ENCODE measurements at places on chromosomes 5 and 9. TPM values are rescaled to one million over a fixed set of nuclear protein-coding genes. Genes with fewer than 3 reads are reported as not detected.

GRCh38 chr5:170541146-170541769, 37.4 kb downstream of the KCNIP1 start:
- no peaks in the 10 kb centered on the region for H3K36me3 ChIP-seq
- no peak overlapping the region for H3K27ac ChIP-seq
- H3K4me3 ChIP-seq: no peak overlapping the region
- no peaks in the 10 kb centered on the region for H3K4me1 ChIP-seq
- H3K27me3 ChIP-seq: peaks cover 5% of the 10 kb centered on the region
- no peak for DNase-seq

- H3K4me1 ChIP-seq: peaks cover 91% of the 10 kb centered on the region
- peak overlapping the region; percentile 97 for H3K27ac ChIP-seq
- no peaks in the 10 kb centered on the region for H3K36me3 ChIP-seq
- H3K4me3 ChIP-seq: no peak overlapping the region
Observed at GRCh38 chr5:132414634-132415378, 45.3 kb downstream of the SLC22A5 start.

DNA sequence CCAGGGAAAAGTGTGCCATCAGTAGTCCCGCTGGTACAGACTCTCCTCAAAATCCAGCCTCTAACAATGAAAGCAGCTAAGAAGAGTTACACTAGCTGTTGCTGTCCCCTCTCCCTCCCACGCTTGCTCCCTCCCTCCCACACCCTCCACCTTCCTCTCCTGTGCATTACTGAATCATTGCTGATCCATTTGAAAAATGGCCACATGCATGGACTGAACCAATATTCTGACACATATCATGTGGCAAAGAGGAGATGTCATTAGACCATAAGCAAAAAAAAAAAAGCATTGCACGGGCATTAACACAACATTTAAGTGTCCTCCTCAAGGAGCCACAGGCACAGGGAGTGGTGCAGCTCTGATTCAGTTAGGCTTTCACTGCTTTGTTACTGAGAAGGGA, 37.9 kb downstream of the LHFPL2 start:
- no peak overlapping the region for H3K4me3 ChIP-seq

The ZNF300 gene
- total RNA-seq: 3.1 TPM

DNA sequence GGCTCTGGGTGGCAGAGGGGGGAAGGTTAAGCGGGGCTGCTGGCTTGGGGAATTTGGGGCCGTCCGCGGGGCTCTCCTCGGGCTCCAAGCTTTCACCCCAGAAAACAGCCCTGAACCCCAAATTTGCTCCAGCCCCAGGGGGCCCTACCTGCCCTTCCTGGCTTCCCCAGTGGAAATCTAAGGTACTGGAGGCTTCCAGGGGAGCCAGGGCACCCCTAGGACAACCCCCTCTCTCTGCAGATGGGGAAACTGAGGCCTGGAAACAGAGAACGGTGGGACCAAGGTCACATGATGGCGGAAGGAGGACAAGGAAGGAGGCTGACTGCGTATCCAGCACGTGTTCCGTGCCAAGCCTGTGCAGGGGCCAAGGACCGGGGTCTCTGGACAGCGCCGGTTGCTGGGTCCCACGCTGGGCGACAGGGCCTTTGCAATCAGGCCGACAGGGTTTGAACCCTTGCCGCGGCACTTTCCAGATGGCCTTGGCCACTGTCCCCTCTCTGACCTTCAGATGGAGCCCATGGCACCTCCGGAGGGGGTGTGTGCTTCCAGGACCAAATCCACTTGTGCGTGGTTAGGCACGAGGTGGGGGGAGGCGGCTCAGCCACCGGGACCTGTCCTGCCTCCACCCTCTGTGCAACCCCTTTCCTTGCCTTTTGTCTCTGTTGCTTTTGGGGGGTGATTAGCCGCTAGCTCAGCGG, 183.1 kb downstream of the C9orf50 start:
- H3K27ac ChIP-seq: peak overlapping the region; percentile 77
- H3K4me3 ChIP-seq: peak overlapping the region; percentile 73
- peaks cover 23% of the 10 kb centered on the region for H3K4me1 ChIP-seq

Measured in esophagus muscularis mucosa (tissue), 4 donors.